ENCODE measurements at places on chromosomes 13 and 19. TPM values are rescaled to one million over a fixed set of nuclear protein-coding genes. Genes with fewer than 3 reads are reported as not detected.

ZNF541 gene
- not detected for total RNA-seq

ATXN8OS gene
- not detected for total RNA-seq

NCAN gene
- not detected for total RNA-seq

ATP8A2 gene
- 3.5 TPM for total RNA-seq

TBXA2R gene
- not detected for total RNA-seq

MYPOP gene
- 0.73 TPM for total RNA-seq

FXYD7 gene
- total RNA-seq: not detected

SBNO2 gene
- total RNA-seq: 63.5 TPM

CEBPA gene
- 10.7 TPM for total RNA-seq

Measured in stomach (tissue), 19 donors.